ENCODE measurements at places on chromosomes 6 and 20. TPM values are rescaled to one million over a fixed set of nuclear protein-coding genes. Genes with fewer than 3 reads are reported as not detected.

DNA sequence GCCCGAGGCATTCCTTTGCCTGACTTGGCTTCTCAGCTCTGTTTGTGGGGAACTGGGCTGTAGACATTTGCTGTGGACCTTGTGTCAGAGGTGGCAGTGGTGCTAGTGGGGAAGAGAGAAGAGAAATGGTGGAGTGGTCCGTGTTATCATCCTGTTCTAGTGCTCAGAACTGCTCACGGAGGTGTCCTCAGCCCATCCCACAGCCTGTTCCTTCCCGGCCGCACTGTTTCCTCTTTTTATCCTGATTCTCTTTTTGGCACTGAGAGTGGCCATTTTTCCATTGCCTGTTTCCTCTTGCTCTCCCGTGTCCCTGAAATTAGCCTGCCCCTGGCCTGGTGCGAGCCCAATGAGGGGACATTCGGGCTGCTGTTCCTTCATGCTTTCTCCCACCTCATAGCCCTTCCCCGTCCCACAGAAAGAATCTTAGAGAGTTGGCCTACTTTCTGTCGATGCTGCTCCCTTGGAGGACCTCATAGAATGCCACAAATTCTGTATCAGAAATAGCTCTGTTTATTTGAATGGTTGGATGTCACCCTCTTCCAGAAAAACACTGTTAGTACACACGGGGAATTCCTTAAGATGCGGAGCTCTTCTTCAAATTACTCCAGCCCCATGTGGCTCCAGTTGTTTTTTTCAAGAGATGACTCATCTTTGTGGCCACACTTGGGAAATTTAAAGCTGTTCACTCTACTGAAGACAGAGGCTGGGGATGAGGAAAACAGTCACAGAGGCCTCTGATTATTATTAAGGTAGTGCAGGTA, 26.1 kb downstream of the FARS2 start:
- H3K4me3 ChIP-seq = no peak overlapping the region
- H3K36me3 ChIP-seq = no peaks in the 10 kb centered on the region
- peak; percentile 51 for DNase-seq
- no peaks in the 10 kb centered on the region for H3K27me3 ChIP-seq
- H3K27ac ChIP-seq = no peak overlapping the region
- peaks cover 16% of the 10 kb centered on the region for H3K4me1 ChIP-seq

GRCh38 chr6:84052204-84052882, 18.8 kb downstream of the MRAP2 start:
- H3K27me3 ChIP-seq = no peaks in the 10 kb centered on the region
- no peaks in the 10 kb centered on the region for H3K36me3 ChIP-seq
- peak; percentile 36 for DNase-seq
- H3K4me1 ChIP-seq = peaks cover 12% of the 10 kb centered on the region
- no peak overlapping the region for H3K27ac ChIP-seq
- H3K4me3 ChIP-seq = no peak overlapping the region

DNA sequence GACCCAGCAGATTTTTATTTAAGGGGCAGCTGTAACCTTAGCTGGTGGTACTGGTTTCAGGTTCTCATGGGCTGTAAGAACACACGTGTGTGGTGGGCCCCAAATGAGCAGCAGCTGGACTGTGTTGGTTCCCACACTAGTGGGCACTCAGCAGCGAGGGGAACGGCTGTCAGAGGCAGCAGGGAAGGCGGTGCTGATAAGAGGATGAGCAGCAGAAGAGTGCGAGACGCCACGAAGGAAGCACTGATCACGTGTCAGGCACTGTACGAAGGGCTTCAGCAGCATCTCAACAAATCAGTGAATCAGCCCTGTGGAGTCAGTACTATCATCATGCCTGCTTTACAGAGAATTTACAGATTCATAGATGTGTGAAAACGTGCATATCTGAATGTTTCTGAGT, 41.0 kb upstream of the EMILIN3 start:
- H3K27me3 ChIP-seq = no peaks in the 10 kb centered on the region
- H3K27ac ChIP-seq = no peak overlapping the region
- DNase-seq = no peak

DNA sequence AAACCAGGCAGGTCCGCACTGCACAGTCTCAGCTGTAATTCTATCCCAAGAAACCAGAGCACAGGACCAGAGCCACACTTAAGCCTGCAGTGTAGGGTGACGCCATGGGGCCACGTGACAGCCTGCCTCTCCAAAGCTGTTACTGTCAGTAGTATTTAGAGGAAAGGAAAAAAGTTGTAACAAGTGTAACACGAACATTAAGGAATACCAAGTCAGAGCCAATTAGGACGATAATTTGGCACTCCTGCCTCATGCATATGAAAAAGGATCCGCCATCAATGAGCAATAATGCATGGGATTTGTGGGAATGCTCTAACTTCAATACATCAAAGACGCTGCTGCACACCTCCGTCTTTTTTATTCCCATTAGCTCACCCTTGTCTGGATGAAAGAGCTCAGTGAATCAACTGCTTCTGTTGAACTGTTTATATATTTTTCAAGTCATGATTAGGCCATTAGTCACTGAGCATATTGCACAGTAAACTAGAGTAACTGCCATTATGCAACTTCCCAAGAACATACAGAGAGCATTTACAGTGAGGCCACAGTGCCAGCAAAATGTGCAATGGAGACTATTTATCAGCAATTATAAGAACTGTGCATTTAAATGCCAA, 79.9 kb downstream of the ATXN1 start:
- H3K4me3 ChIP-seq = peak overlapping the region; percentile 5
- peak overlapping the region; percentile 93 for H3K27ac ChIP-seq
- H3K27me3 ChIP-seq = no peaks in the 10 kb centered on the region
- peaks cover 69% of the 10 kb centered on the region for H3K4me1 ChIP-seq
- H3K36me3 ChIP-seq = no peaks in the 10 kb centered on the region
- DNase-seq = peak; percentile 89

DNA sequence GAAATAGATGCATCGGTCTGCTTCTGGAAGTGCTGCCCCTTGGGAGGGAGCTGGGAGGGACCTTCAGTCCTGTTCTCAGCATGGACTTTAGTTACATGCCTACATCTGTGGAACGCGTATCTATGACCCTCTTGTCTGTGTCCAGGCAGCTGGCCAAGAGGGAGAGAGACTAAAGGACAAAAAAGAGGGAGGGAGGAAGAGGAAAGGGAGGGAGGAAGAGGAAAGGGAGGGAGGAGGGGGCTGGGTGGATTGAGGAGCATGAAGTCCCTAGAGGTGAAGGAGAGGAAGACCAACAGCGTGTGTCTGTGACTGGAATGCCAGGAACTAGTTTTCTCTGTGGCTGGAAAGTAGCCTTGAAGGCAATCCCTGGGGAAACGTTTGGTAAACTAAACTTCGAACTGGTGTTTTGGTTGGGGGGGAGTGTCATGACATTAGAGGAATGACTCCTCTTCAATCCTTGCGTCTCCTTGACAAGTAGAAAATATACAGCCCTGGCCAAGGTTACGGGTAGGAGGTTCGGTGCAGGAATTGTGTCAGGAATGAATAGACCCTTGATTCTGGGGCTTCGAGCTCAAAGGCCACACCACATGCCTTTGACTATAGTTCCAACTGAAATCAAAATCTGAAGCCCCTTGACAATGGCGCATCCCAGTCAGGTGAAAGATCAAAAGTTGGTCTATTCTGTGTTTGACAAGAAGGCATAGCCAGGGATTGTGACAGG, 52.0 kb upstream of the PLEKHG1 start:
- peaks cover 4% of the 10 kb centered on the region for H3K27me3 ChIP-seq
- no peaks in the 10 kb centered on the region for H3K36me3 ChIP-seq
- DNase-seq = no peak

- DNase-seq = peak; percentile 63
- H3K27me3 ChIP-seq = no peaks in the 10 kb centered on the region
- H3K36me3 ChIP-seq = no peaks in the 10 kb centered on the region
- H3K4me1 ChIP-seq = peaks cover 17% of the 10 kb centered on the region
- H3K4me3 ChIP-seq = no peak overlapping the region
- peak overlapping the region; percentile 30 for H3K27ac ChIP-seq
Measured at GRCh38 chr6:140445474-140446004, 1071.1 kb upstream of the CITED2 start.

- H3K27ac ChIP-seq = no peak overlapping the region
- peaks cover 35% of the 10 kb centered on the region for H3K4me1 ChIP-seq
- H3K4me3 ChIP-seq = no peak overlapping the region
- peaks cover 86% of the 10 kb centered on the region for H3K36me3 ChIP-seq
Measured at GRCh38 chr6:11210386-11211138, 21.9 kb downstream of the NEDD9 start.

DNA sequence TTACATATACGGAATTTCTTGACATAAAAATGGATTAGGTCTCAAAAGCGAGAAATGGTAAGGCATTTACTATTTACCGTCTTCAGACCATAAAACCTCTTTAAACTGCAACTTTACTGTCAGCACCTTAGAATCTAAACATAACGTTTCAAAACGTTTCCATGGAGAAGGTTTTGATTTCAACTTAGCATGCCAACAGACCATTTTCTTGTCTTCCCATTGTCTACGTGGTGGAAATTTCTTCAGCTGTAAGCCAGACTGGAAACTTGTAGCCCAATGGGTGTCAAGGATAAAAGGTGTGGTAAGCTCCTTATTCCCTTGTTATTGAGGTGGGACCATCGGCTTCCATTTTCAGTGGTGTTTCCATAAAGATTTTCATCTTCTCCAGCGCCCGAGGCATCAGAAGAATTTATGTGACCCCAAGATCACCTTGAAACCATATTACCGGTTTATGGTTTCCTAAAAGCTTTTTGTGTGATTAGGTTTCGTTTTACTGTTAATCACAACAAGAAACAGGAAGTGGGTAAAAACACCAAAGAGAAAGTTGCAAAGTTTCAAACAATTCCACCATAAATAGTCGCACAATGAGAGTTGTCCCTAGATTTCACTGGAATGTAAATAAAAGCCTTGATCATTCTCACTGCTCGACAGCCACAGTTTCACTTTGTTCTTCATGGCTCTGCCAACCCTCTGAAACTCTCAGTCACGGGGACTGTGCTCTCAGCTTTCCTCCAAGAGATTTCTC, 63.0 kb upstream of the CD2AP start:
- H3K27ac ChIP-seq = peak overlapping the region; percentile 79
- no peaks in the 10 kb centered on the region for H3K27me3 ChIP-seq
- no peaks in the 10 kb centered on the region for H3K36me3 ChIP-seq

GRCh38 chr20:37323985-37324384, 22.0 kb upstream of the SRC start:
- no peaks in the 10 kb centered on the region for H3K27me3 ChIP-seq
- peaks cover 8% of the 10 kb centered on the region for H3K4me1 ChIP-seq
- H3K36me3 ChIP-seq = 0 out of 2 replicates have a peak, but pooled peaks cover 4% of the 10 kb centered on the region
- H3K4me3 ChIP-seq = no peak overlapping the region

DNA sequence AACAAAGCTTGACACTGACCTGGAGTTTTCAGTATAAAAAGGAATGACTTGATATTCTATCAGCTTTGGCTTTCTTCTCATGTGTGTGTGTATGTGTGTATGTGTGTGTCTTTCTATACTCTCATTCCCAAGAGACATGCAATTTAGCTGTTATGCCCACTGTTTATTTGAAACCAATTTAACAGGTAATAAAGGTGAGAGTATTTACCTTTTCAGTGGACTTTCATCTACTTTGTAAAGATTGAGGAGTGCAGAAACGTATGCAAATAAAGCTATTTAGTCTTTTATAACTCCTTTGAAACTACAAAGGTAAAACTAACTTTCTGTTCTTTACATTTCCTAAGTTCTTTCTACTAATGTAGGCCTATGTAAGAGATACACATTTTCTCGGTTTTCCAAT, 103.5 kb upstream of the HS3ST5 start:
- no peaks in the 10 kb centered on the region for H3K36me3 ChIP-seq
- H3K27me3 ChIP-seq = peaks cover 5% of the 10 kb centered on the region
- no peak overlapping the region for H3K27ac ChIP-seq
- no peak overlapping the region for H3K4me3 ChIP-seq
- no peaks in the 10 kb centered on the region for H3K4me1 ChIP-seq

GRCh38 chr6:158962371-158962770, 37.6 kb downstream of the RSPH3 start:
- H3K4me3 ChIP-seq = no peak overlapping the region
- no peaks in the 10 kb centered on the region for H3K4me1 ChIP-seq

- H3K4me3 ChIP-seq = no peak overlapping the region
- no peaks in the 10 kb centered on the region for H3K36me3 ChIP-seq
- no peak for DNase-seq
- no peaks in the 10 kb centered on the region for H3K4me1 ChIP-seq
- no peaks in the 10 kb centered on the region for H3K27me3 ChIP-seq
Measured at GRCh38 chr6:85756982-85757381, 114.3 kb upstream of the SYNCRIP start.

DNA sequence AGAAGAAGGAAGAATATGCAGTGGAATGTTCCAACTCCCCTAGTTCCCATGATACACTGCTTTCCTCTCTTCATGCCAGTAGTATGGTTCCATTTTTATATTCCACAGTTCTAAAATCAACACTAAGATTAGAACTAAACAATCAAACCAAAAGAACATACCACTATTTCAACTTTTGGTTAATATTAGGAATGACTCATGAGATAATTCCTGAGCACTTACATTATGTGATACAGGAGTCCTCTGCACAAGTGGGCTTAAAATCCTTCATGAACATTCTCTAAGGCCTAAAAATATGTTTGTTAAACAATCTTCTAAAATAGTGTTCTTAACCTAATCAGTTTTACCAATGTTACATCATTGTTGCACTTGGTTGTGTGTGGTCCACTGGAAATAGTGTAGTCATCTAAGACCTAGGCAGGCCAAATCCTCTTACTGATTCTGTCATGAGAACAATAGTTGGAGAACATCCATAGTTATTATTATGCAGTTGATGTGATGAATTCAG, 30.3 kb upstream of the RCAN2 start:
- no peak overlapping the region for H3K4me3 ChIP-seq
- peak overlapping the region; percentile 87 for H3K27ac ChIP-seq
- no peaks in the 10 kb centered on the region for H3K27me3 ChIP-seq
- H3K4me1 ChIP-seq = peaks cover 34% of the 10 kb centered on the region

- no peaks in the 10 kb centered on the region for H3K27me3 ChIP-seq
- H3K27ac ChIP-seq = no peak overlapping the region
- DNase-seq = no peak
- no peak overlapping the region for H3K4me3 ChIP-seq
- H3K4me1 ChIP-seq = peaks cover 15% of the 10 kb centered on the region
Measured at GRCh38 chr6:142458836-142459235, 157.0 kb downstream of the ADGRG6 start.

DNA sequence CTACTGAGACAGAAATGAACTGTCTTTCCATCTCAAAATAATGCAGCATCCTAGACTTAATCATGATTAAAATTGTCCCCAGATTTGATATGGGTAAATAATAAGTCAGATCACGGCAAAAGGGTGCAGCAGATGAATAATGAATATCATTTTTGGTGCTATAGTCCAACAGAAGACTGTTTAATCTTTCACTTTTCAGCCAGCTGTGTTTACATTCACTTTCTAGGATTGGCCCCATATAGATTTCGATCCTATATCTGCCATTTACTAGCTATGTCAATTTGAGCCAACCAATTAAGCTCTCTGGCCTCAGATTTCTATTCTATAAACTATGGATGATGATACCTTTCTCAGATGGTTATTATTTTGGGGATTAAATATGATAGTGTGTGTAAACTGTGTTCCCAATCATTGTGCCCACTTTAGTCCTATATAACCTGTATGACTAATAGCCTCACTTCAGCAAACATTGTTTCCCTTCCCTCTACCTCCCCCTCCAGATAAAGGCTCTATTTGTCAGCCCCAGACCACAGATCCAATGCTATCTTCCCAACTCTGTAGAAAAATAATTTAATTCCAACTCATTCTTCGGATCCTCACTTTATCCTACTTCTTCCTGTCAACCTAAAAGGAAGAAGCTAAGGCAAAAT, 53.6 kb upstream of the NT5E start:
- H3K4me3 ChIP-seq = no peak overlapping the region
- DNase-seq = no peak
- H3K27ac ChIP-seq = no peak overlapping the region

Gene DCDC2
- total RNA-seq = not detected

Gene VARS2
- 21.2 TPM for total RNA-seq

Gene ECHDC1
- total RNA-seq = 81.2 TPM

Gene DEFB124
- total RNA-seq = not detected

Gene RPP21
- 41.0 TPM for total RNA-seq

Gene ANGPT4
- total RNA-seq = not detected

Gene OR2B6
- not detected for total RNA-seq

Gene RRAGD
- not detected for total RNA-seq

Gene MAFB
- not detected for total RNA-seq

Data from SJSA1 (cell line).